ENCODE measurements at places on chromosomes 5 and 9. TPM values are rescaled to one million over a fixed set of nuclear protein-coding genes. Genes with fewer than 3 reads are reported as not detected.

GRCh38 chr5:159262472-159262858 is 625 bp upstream of the UBLCP1 start:
- no peak for DNase-seq

DNA sequence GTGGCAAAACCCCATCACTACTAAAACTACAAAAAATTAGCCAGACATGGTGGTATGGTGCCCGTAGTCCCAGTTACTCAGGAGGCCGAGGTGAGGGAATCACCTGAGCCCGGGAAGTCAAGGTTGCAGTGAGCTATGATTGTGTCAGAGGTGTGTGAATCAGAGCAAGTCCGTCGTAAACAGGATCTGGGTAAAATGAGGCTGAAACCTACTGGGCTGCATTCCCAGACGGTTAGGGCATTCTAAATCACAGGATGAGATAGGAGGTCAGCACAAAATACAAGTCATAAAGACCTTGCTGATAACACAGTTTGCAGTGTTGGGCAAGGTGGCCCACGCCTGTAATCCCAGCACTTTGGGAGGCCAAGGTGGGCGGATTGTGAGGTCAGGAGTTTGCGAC is 1.9 kb upstream of the CLTB start:
- DNase-seq, result no peak

GRCh38 chr9:135582541-135582940 is 21.0 kb downstream of the PAEP start:
- DNase-seq, result no peak

The JAKMIP2 gene
- polyA plus RNA-seq, result 0.71 TPM

- DNase-seq, result no peak
Observed at GRCh38 chr9:105706156-105706555, 11.8 kb downstream of the TMEM38B start.
